Colonic mucosa (tissue), 4 donors: ENCODE measurements at places on chromosomes 1 and 21. TPM values are rescaled to one million over a fixed set of nuclear protein-coding genes. Genes with fewer than 3 reads are reported as not detected.

The A3GALT2 gene
- total RNA-seq = not detected

The C8B gene
- not detected for total RNA-seq

The OPTC gene
- total RNA-seq = not detected

The GJA4 gene
- total RNA-seq = 3.5 TPM

The FALEC gene
- total RNA-seq = not detected

The CNR2 gene
- total RNA-seq = 0.12 TPM

The TNFRSF1B gene
- 27.2 TPM for total RNA-seq

The SH3BGRL3 gene
- total RNA-seq = 361 TPM

The S100A1 gene
- total RNA-seq = 1.5 TPM

The MCOLN2 gene
- total RNA-seq = 21.6 TPM

The LGR6 gene
- total RNA-seq = 1.3 TPM

The RBP7 gene
- total RNA-seq = 1.6 TPM

The ERG gene
- total RNA-seq = 6.7 TPM

The SLC9C2 gene
- total RNA-seq = not detected

The ITLN1 gene
- total RNA-seq = 164 TPM

The GSTM5 gene
- 3.0 TPM for total RNA-seq

The AIM2 gene
- total RNA-seq = not detected

The MARK1 gene
- 3.3 TPM for total RNA-seq

DNA sequence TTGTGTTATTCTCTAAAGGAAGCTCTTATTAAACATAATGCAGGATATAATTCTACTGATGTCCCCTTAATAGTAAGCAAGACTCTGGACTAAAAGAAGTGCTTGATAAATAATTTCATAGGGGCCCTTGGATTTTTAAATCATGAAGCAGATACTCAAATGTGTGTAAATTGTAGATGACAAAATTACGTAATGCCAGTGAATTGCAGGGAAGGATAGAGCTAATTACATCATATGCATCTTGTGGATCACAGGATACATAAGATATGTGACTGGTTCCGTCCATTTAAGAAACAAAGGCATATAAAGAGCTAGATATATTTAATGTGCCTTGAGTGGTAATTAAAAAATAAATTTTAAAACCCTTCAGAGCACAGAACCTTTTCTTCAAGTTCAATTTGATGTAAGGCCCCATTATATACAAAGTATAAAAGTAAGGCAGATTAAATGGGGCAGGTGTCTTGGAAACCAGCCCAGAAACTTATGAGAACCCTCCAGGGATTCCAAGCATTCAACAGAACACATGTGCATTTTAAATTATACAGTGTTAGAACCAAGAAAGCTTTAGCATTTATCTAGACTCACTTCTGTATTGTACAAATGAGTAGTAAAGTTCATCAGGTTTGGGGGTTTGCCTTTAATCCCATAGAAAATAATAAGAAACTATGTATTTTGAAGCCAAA, 190.4 kb downstream of the NCAM2 start:
- no peak for DNase-seq
- H3K27me3 ChIP-seq = no peaks in the 10 kb centered on the region
- no peaks in the 10 kb centered on the region for H3K36me3 ChIP-seq
- no peak overlapping the region for H3K27ac ChIP-seq
- H3K4me3 ChIP-seq = no peak overlapping the region

GRCh38 chr1:87903242-87903641, 574.6 kb downstream of the LMO4 start:
- H3K27me3 ChIP-seq = no peaks in the 10 kb centered on the region
- no peak for DNase-seq
- no peaks in the 10 kb centered on the region for H3K4me1 ChIP-seq
- no peak overlapping the region for H3K4me3 ChIP-seq
- no peaks in the 10 kb centered on the region for H3K36me3 ChIP-seq

DNA sequence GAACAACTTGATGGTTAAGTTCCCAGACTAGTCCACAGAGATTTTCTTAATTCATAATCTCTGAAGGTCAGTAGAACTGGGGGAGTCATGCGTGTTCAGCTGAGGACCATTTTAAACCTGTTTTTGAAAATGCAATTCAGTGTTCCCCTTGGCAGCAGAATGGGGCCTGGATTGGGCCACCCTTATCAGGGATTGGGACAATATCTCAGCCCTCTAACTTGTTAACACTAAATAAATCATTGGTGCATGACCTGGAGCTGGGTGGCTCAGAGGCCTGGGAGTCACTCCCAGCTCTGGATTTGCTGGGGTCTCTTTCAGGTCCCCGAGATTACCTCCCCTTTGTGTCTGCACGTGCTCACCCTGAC, 55.3 kb downstream of the MRPS6 start:
- peaks cover 5% of the 10 kb centered on the region for H3K4me1 ChIP-seq
- no peak overlapping the region for H3K4me3 ChIP-seq
- peaks cover 4% of the 10 kb centered on the region for H3K36me3 ChIP-seq
- no peak for DNase-seq

DNA sequence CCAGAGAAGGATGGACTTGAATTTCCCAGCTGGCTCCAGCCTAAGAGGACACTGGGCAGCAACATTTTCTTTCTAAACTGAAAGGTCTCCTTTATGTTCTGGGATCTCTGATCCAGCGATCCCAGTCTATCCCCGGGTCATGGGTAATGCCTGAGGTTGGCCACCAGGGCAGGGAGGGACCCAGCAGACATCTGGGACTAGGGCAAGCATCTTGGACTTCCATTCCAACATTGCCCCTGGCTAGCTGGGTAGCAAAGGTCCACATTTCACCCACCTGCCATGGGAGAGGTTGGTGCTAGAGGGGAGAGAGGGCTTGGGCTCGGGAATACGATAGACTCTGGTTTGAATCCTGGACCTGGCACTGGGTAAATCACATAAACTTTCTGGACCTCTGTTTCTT, 84.6 kb downstream of the LRRN2 start:
- H3K36me3 ChIP-seq = no peaks in the 10 kb centered on the region
- no peaks in the 10 kb centered on the region for H3K27me3 ChIP-seq
- no peak for DNase-seq
- no peak overlapping the region for H3K4me3 ChIP-seq
- no peak overlapping the region for H3K27ac ChIP-seq
- H3K4me1 ChIP-seq = no peaks in the 10 kb centered on the region

- H3K36me3 ChIP-seq = no peaks in the 10 kb centered on the region
- no peaks in the 10 kb centered on the region for H3K27me3 ChIP-seq
- H3K27ac ChIP-seq = no peak overlapping the region
- peaks cover 9% of the 10 kb centered on the region for H3K4me1 ChIP-seq
These were observed 6.4 kb downstream of the C1orf116 start for GRCh38 chr1:207026104-207026534.

- H3K4me3 ChIP-seq = no peak overlapping the region
- H3K36me3 ChIP-seq = no peaks in the 10 kb centered on the region
- no peak overlapping the region for H3K27ac ChIP-seq
- DNase-seq = no peak
- no peaks in the 10 kb centered on the region for H3K4me1 ChIP-seq
These were observed 129.8 kb downstream of the PBX1 start for GRCh38 chr1:164688791-164689190.

GRCh38 chr1:221419513-221420095, 322.3 kb downstream of the DUSP10 start:
- H3K4me3 ChIP-seq = no peak overlapping the region
- no peak for DNase-seq
- H3K27me3 ChIP-seq = no peaks in the 10 kb centered on the region
- no peak overlapping the region for H3K27ac ChIP-seq
- no peaks in the 10 kb centered on the region for H3K4me1 ChIP-seq

GRCh38 chr1:1020415-1021009, 592 bp downstream of the AGRN start:
- peak overlapping the region; percentile 85 for H3K27ac ChIP-seq
- H3K36me3 ChIP-seq = no peaks in the 10 kb centered on the region
- H3K4me3 ChIP-seq = peak overlapping the region; percentile 75
- no peaks in the 10 kb centered on the region for H3K27me3 ChIP-seq

- no peaks in the 10 kb centered on the region for H3K27me3 ChIP-seq
- DNase-seq = peak; percentile 69
- H3K27ac ChIP-seq = peak overlapping the region; percentile 70
- H3K4me1 ChIP-seq = peaks cover 16% of the 10 kb centered on the region
These were observed 101.7 kb downstream of the BCAR3 start for GRCh38 chr1:93579891-93580290.

DNA sequence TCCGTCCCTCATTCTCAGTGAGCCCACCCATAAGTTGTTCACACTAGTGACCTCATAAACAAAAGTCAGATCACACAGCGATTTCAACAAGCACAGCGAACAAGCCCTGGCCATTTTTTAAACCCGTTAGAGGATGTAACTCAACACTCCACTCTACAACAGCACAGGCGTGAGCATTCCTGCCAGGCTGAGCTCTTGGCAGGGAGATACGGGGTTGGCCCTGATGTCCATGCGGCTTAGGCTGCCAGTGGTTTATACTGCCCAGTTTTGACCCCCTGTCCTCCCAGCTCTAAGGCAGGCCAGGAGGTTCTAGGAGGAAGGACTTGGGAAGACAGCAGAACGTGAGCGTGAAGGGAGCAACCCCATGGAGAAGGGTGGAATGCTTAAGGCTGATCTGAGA, 35.0 kb downstream of the PARP1 start:
- H3K4me1 ChIP-seq = no peaks in the 10 kb centered on the region
- H3K4me3 ChIP-seq = no peak overlapping the region
- peaks cover 3% of the 10 kb centered on the region for H3K36me3 ChIP-seq
- H3K27ac ChIP-seq = no peak overlapping the region
- H3K27me3 ChIP-seq = no peaks in the 10 kb centered on the region

DNA sequence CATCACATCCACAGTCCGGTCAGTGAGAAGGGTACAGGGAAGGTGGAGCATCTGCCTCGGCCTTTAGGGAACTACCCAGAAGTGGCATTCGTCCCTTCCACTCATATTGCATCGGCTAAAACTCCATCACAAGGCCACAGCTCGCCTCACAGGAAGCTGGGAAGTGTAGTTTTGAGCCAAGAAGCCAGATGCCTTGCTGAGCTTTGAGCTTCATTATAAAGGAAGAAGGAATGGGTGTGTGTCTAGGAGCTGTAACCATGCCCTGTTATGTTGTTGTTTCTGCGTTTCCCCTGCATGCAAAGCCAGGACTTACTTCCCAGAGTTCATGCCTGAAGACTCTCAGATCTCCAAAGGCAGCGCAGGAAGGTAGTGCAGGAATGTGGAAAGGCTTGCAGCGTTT, 61.1 kb downstream of the OPTC start:
- H3K36me3 ChIP-seq = no peaks in the 10 kb centered on the region
- no peak for DNase-seq
- H3K27me3 ChIP-seq = no peaks in the 10 kb centered on the region

DNA sequence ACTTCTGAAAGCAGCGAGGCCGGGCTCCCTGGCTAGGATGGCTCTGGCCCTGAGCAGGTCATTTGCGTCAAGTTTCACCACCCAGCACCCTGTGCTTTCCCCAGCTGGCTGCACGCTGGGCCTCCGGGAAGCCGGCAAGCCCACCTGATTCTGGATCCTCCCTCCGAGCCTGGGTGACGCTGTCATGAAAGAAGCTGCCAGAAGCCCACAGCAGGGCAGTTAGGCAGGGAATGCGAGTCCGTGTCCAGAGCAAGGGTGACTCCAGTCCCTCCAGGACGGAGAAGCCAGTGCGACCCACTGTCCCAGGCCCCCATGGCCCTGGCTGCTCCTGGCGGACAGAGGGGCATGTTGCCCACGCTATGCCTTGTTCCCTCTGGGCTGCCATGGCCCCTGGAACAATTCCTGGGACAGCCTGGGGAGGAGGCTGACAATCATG, 44.4 kb upstream of the PCBP3 start:
- H3K27ac ChIP-seq = no peak overlapping the region
- no peaks in the 10 kb centered on the region for H3K36me3 ChIP-seq
- no peaks in the 10 kb centered on the region for H3K4me1 ChIP-seq
- no peaks in the 10 kb centered on the region for H3K27me3 ChIP-seq

GRCh38 chr1:89523572-89524368, 859 bp upstream of the LRRC8B start:
- H3K27me3 ChIP-seq = no peaks in the 10 kb centered on the region
- H3K4me3 ChIP-seq = peak overlapping the region; percentile 94
- peak overlapping the region; percentile 98 for H3K27ac ChIP-seq
- peak; percentile 49 for DNase-seq

DNA sequence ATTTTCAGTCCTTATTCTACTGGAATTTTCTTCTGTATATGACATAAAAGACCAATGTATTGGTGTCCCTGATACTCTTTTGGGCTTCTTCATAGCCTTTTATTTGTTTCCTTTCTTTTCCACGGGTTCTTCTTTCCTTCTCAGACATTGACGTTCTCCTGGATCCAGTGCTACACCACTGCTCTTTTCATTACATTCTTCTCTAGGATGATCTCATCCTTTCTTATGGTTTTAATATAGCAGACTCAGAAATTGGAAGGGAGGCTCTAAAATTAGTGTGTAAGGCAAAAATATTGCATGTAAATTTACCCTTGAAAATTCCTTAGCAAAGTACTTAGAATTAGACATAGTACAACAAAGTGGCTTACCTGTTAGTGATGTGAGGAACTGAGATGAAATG, 65.3 kb downstream of the SELENOF start:
- H3K27ac ChIP-seq = no peak overlapping the region
- no peaks in the 10 kb centered on the region for H3K4me1 ChIP-seq

- no peaks in the 10 kb centered on the region for H3K36me3 ChIP-seq
- DNase-seq = no peak
- H3K27me3 ChIP-seq = no peaks in the 10 kb centered on the region
These were observed 427.9 kb upstream of the B3GALT2 start for GRCh38 chr1:193614275-193614674.

GRCh38 chr21:45800339-45801080, 157.0 kb downstream of the PCBP3 start:
- no peak overlapping the region for H3K4me3 ChIP-seq
- no peaks in the 10 kb centered on the region for H3K4me1 ChIP-seq
- H3K27me3 ChIP-seq = no peaks in the 10 kb centered on the region
- no peaks in the 10 kb centered on the region for H3K36me3 ChIP-seq
- no peak for DNase-seq

GRCh38 chr1:202710070-202711045, at the start of gene SYT2:
SYT2 (minus strand) TSS chr1:202710454; CDS start chr1:202605772, 104,682 bp downstream.
- peak; percentile 21 for DNase-seq
- H3K4me3 ChIP-seq = peak within 1 kb of the TSS; percentile 13
- H3K4me1 ChIP-seq = peaks cover 7% of the 10 kb centered on the region
- H3K36me3 ChIP-seq = no peaks in the 10 kb centered on the region
- no peak within 1 kb of the TSS for H3K27ac ChIP-seq

DNA sequence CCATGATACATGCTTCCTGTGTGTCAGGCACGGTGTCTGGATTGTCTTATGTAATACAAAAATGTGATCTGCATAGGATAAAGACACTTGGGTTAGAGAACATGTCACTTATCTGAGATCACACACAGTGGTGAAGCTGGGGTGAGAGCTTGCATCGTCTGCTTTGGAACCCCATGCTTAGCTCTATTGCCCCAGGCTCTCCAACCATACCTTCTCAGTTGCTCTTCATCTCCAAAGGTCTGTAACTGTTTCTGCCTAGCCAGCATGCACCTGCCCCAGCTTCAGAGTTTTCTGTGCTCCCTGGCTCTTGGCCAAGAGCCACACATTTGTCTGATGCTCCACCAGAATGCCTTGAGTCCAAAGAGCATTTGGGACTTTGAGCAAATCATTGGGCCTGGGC, 93.9 kb upstream of the COG2 start:
- no peaks in the 10 kb centered on the region for H3K4me1 ChIP-seq
- no peaks in the 10 kb centered on the region for H3K27me3 ChIP-seq
- no peak overlapping the region for H3K4me3 ChIP-seq

- H3K36me3 ChIP-seq = no peaks in the 10 kb centered on the region
- no peak overlapping the region for H3K4me3 ChIP-seq
- no peaks in the 10 kb centered on the region for H3K27me3 ChIP-seq
These were observed 46.8 kb downstream of the NTMT2 start for GRCh38 chr1:170192546-170192945.

GRCh38 chr21:43872531-43873197, 7.6 kb downstream of the AGPAT3 start:
- no peaks in the 10 kb centered on the region for H3K36me3 ChIP-seq
- H3K27ac ChIP-seq = no peak overlapping the region
- H3K4me3 ChIP-seq = no peak overlapping the region
- no peaks in the 10 kb centered on the region for H3K27me3 ChIP-seq
